ENCODE measurements at places on chromosomes 11 and 22.

- DNase-seq, result no peak
Observed at GRCh38 chr22:48872271-48873190, 955.1 kb downstream of the BRD1 start.

DNA sequence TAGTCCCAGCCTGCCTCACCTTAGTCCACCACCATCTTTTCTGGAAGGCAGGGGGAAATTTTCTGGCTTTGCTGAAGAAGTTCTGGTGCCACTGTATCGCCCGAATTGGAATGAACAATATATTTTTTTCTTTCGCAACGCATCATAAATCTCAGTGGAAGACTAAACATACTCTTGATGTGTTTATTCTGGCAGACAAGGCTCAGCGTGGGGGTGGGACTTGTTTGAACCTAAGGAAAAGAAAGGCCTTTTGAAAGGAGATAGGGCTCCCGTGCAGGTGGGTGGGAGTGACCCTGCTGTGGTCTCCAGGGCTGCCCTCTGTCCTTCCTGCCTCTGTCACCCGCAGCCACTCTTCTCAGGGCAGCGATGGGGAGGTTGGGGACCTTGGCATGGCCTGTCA is 42.5 kb downstream of the CD82 start:
- no peak for DNase-seq

GRCh38 chr11:128477811-128478210 is 109.5 kb downstream of the ETS1 start:
- no peak for DNase-seq

- DNase-seq, result no peak
Observed at GRCh38 chr11:44813401-44813800, 86.6 kb downstream of the TSPAN18 start.

DNA sequence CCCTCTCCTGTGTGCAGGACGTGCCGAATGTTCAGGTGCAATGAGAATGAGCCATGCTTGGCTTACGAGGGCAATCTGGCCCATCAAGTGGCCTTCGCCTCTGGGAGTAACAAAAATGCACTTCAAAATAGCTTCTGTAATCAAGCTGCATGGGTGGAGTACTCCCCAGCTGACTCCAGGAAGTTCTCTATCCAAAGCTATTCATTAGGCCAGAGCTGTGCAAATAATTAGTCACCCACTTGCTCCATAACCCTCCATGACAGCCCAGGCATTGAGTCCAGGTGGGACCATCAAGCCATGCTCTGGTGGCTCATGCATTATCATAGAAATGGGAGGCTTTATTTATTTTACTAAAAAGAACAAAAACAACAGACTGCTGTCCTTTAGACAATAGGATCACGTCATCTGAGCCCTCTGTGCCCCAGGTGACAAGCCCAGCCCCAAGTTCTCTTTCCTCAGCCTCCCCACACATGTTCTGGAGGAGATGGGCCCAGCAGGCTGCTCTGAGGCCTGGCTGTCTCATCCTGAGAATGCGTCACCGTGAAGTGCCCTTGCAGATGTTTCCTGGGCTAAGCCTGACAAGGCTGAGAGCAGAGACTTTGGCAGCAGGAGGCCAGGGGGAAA is 244.7 kb downstream of the ETS1 start:
- DNase-seq, result no peak

DNA sequence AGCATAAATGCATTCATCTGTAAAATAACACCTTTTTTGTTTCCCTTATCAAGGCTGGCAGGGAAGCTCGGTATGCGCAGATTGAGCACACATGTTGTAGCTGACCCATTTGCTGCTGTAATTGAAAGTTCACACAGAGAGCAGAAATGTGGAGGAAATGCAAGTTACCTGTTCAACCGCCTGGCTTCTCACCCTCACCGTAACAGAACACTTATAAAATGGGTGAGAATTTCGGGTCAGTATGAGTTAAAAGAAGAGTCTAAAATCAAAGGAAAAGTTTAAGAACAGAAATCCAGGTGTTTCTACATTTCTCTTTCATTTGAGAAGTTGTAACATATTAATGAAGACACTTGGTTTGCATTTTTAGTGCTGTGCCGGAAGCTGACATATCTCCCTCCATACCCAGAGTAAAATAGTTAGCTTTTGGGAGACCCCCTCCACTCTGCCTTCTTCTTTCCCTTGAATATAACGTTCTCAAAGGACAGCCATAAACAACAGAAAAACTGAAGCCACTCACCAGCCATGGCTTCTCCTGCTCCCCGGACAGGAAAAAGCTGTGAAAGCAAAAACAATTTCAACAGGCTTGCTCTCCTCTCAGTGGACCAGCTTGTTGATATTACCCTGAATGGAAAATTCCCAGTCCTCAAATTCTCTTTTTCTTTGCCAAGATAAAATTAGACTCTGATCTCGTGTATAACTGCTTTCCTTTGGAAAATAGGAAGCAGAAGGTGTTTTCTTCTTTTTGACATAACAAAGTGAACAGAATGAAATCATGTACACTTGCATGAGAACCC is at the start of gene CASP12:
CASP12 (minus strand) TSS at position 570 of the 794 bp plus-strand sequence.
- DNase-seq, result no peak

GRCh38 chr11:96010683-96011082 is 86.8 kb upstream of the MTMR2 start:
- DNase-seq, result no peak

DNA sequence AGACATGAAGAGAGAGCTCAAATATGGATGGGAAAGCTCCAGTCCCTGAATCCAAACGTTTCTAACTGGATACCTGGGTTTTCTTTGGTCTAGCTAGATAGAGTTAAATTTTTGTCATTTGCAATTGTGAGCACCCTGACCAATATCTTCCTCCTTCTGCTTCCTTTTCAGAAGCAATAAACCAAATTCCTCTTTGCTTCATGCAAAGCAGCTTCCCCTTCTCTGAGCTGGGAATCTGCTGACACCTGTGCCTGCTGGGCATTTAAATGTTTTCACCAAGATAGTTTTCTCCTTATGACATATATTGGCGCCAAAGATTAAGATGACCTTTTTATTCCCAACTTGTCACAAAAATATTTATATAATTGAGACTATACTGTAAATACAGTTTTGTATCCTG is 27.9 kb upstream of the PAK1 start:
- no peak for DNase-seq

DNA sequence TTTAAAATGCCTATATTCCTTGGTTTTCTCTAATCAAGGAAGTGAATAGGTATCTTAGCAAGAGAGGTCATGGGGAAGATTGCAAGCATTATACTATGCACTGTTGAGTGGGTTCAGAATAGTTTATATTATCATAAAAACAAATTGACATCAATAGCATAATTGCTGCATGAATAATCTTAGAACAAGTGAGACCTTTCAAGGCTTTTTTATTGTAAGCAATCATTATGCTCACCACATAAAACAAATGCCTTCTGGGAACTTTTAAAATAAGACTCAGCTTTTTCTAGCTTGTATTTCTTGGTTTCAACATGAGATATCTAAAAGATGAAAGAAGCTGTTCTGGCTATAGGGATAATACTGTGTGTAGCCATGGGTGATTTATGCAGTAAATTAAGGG is 135.6 kb upstream of the ZC3H12C start:
- DNase-seq, result no peak

GRCh38 chr11:72585762-72586311 is 88.4 kb downstream of the PDE2A start:
- peak; percentile 71 for DNase-seq

DNA sequence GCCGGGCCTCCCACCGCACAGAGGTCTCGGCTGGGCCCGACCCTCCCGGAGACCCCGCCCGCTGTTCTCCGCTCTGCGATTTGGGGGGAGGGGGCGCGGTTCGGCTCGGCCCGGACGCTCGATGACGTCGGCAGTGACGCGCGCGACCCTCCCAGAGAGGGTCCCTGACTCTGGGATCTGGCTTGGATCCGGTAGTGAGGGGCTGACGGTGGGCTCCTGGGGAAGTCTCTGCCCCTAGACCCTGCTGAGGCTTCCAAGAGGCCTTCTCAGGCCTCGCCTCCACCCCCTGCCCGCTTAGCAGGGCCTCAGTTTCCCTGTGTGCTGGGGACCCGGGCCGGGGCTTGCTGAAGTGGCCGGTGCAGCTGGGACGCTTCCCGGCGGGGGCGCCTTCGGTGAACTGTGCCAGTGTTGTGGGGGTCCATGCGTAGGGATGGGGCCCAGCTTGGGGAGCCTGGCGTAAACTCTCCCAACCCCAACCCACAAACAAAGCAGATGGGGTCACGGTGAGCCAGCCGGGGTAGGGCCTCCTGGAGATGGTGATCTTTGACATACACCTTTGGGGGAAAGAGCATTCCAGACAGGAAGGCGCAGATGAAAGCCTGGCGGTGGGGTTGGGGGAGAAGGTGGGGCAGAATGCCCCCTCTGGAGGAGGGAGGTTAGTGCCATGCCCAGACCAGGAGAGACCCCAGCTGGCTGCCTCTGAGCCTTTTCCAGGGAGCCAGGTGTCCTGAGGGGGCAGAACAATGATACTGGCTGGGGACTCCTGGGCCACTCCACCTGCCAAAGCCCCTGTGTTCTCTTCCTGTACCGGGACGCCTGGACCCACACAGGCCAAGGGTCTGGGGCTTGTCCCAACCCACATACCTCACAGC is 1.0 kb downstream of the B4GALNT4 start:
- DNase-seq, result no peak

DNA sequence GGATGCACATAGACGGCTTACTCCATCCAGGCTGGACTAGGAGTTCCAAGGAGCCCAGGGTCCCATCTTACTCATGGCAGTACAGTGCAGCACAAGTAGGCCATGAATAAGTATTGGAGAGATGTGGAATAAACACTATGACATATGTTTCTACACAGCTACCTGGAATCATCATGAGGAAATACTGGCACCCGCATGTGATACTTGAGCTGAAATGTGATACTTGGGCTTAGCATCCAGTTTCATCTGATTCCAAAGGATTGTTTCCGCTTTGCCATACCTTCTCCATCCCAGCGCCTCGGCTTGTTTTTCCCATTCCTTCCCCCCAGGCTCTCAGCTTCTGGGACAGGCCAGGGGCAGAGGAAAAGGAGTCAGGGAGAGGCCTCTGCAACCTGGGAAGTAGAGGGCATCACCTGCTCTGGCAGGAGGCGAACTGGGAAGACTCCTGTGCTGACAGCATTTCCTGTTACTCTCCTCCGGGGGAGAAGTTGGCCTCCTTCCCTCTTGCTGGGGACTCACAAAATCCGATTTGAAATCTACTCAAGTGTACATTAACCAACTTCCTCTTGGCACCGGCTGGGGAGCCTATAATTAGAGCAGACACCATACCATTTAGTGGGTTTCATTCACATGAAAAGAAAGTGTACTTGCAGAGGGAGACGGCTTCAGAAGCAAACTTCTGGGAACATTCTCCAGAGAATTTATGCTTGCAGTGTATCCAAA is 187.8 kb downstream of the MIAT start:
- DNase-seq, result no peak

DNA sequence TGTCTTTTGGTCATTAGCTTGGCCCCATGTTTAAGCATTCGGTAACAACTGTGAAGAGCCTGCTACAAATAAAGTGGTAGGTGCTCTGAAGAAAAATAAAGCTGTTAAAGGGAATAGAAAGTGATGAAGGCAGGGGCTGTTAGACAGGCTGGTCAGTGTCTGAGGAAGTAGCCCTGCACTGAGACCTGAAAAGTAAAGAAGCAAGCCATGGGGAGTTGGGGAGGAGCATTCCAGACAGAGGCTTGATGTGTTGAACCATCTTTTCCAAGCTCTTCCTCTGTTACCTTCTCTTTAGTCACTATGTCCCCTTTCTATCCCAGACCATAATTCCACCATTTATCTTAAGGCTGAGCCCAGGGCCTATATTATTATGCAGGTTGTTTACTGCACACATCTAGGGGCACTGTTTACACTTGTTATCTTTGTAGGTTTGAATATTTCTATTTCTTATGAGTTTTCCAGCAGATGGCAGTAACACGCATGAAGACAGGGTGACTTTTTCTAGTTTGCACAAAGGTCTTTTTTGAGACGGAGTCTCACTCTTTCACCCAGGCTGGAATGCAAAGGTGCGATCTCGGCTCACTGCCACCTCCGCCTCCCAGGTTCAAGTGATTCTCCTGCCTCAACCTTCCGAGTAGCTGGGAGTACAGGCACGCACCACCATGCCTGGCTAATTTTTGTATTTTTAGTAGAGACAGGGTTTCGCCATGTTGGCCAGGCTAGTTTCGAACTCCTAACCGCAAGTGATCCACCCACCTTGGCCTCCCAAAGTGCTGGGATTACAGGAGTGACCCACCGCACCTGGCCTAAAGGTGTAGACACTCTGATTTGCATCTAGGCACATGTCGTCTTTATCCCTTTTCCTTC is 23.0 kb downstream of the ZFTA start:
- DNase-seq, result no peak

DNA sequence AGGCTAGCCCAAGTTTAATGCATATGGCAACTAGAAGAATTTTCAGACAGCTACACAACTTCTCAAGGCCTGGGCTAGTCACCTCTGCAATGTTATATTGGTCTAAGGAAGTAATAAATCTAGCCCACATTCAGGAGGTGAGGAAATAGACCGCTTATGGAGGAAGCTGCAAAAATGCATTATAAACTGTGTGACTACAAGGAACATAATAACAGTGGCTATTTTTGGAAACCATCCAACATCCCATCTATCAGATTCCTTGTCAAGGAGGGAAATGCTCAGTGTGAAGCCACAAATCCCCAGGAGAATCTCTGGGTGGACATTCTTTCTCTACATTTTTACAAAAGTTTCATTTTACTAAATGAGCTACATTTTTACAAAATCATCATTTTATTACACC is 76.1 kb downstream of the BBOX1 start:
- no peak for DNase-seq

GRCh38 chr22:29062286-29062821 is 723 bp upstream of the C22orf31 start:
- DNase-seq, result no peak

DNA sequence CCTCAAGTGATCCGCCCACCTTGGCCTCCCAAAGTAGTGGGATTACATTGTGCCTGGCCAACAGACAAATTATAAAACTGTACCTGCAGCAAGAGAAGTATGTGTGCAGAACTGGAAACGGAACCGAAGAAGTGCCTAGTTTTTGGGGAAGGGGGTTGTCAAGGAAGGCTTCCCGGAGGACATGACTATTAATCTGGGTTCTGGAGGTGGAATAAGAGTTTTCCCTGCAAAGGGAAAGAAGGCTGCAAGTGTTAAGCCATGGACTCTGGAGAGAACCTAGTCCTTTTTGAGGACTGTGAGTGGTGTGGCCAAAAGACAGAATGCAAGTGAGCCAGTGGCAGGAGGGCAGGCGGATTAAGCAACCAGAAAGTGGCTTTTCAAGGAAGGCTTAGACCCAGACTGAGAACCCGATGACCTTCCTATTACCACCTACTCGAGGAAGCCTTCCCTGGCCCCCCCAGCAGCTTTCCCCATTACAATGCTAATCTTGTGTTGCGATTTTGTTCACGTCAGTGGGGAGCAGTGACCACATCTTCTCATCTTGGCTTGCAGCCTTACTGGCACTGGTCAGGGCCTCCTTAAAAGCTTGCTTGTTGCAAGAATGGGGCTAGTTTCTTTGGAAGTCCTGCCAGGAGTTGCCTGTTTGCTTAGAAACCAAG is 5.7 kb upstream of the SEPTIN3 start:
- no peak for DNase-seq
